ENCODE measurements at places on chromosomes 7 and 10.

DNA sequence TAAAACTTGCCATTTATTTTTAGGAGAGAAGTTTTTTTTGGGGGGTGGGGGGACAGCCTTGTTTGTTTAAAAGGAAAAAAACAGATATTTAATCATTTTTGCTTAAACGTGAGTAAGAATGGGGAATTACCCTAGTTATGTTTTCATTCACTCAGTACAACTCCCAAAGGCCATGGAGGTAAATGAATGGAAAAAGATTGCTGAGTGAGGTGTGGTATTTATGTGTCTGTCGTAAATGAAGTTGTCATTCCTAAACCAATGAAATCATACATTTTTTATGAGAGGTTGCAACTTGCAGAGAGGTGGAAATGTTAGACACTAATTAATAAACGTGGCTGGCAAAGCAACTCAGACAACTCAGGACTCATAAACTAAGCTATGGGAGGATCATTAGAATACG lies 218.1 kb downstream of the CELF2 start:
- DNase-seq = no peak

DNA sequence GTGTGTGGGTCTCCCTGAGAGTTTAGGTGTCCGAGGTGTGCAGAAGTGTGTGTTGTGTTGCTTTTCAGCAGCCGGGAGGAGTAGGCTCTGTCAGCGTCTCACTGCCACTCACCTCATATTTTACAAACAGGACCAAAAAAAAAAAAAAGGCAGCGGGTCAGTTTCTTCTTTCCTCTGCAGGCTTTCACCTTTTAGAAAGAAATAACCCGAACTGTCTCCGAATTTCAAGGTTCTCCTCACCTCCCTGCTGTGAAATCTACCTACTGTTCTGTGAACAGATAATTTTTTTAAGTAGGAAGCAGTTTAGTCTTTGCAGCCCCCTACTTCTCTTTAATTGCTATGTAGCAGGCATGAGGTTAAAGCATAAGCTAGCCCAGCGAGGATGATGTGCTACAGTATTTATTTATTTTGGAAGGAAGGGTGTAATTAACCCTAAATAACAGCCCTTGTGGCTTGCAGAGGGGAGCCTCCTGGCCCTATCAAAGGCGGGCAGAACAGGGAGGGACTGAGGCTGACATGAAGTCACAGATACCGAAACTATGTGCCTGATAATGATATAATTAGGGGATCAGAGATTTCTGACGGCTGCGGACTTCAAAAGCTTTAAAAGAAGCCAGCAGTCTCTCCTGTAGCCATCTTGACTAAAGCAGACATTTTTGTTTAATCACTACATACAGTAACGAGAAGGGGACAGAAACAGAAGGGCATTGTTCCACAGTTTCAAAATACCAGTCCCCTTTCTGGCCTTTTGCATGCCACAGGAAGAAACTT lies 1.6 kb downstream of the BAMBI start:
- DNase-seq = no peak

DNA sequence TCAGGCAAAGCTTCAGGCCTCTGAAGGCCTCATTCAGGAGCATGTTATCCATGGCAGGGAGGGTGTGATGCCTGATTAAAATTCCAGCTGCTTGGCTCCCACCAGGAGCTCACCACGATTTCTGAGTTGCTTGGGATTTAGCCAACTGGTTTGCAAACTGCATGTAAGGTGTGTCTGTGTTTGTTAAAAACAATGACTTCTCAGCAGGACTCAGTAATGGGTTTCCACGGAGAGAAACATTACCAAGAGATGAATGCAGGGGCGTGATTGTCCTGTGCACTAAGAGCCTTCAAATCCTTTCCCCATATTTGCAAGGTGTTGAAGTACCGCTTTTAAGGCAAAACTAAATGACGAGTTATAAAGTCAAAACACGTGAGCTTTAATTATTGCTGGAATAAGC lies 88.8 kb upstream of the BTBD16 start:
- DNase-seq = no peak

DNA sequence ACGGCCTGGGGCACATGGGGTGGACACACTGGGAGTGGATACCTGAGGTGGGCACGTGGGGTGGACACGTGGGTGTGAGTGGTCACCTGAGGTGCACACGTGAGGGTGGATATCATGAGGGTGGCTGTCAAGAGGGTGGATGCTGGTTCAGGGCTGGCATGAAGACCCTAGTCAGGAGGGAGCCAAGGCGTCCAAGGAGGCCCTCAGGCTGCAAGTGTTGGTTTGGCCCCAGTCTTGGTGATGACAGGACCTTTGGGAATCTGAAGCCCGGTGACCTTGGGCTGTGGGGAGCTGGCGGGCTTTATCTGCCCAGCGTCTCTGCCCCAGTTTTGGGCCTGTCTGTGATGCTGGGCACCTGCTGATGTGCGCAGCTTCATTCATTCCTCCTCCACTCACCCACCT lies 24.9 kb upstream of the PFKFB3 start:
- no peak for DNase-seq

GRCh38 chr10:3046981-3047547 lies 20.3 kb upstream of the PFKP start:
- no peak for DNase-seq

DNA sequence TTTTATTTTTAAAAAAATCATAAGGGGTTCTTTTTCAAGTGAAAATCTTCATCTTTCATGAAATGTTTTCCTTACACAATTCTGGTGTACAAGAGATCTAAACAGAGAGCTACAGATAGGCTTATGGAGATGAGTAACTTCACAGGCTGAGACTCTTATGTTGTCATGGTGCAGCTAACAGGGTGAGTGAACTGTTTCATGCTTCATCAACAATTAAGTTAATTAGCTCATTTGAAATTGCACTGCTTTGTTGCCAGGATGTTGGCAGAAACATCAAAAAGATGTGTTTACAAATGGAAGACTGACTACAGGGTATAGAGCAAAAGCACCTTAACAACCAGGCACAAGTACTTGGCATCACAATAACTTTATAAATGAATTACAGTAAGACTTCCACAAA lies 230.8 kb downstream of the FOXP2 start:
- no peak for DNase-seq

- no peak for DNase-seq
Observed at GRCh38 chr10:8873310-8873709, 818.8 kb downstream of the GATA3 start.

- no peak for DNase-seq
Observed at GRCh38 chr7:158561659-158562058, 26.0 kb downstream of the PTPRN2 start.

- DNase-seq = no peak
Observed at GRCh38 chr10:68756246-68756645, 35.2 kb downstream of the CCAR1 start.

DNA sequence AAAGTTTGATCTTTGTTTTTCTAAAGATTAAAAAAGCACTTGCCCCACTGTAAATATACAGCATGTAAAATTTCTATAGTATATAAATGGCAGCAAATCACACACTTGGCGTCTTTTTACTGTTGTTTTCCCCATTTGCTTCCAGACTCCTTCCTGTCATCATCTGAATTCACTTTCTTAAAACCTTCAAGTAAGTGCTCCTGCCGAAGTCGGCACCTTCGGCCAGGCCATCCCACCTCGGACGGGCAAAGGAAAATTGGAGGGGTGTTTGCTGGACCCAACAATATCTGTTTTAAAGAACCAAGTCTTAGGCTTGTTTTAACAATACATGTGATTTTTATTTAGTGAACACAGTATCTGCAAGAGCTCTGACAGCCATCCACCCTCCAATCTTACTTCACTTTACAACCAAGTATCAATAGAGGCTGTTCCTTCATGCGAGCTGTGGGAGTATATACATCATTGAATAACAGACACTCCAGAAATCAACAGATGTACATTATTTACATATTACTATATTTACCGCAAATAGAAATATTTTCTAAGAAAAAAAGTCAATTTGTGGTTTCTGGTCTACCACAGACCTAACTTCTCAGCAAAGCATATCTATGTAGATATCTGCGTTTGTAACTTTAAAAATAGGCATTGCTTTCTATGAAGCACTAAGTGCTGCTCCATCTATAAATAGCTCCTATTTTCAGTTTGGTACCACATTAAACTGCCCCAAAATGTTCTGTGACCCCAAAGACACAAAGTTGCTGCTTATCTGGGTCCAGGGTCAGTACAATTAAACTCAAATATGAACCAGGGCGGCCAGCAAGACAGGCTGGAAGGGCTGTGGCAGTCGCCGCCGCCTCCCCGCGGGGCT lies 110.7 kb downstream of the CYTH3 start:
- no peak for DNase-seq

DNA sequence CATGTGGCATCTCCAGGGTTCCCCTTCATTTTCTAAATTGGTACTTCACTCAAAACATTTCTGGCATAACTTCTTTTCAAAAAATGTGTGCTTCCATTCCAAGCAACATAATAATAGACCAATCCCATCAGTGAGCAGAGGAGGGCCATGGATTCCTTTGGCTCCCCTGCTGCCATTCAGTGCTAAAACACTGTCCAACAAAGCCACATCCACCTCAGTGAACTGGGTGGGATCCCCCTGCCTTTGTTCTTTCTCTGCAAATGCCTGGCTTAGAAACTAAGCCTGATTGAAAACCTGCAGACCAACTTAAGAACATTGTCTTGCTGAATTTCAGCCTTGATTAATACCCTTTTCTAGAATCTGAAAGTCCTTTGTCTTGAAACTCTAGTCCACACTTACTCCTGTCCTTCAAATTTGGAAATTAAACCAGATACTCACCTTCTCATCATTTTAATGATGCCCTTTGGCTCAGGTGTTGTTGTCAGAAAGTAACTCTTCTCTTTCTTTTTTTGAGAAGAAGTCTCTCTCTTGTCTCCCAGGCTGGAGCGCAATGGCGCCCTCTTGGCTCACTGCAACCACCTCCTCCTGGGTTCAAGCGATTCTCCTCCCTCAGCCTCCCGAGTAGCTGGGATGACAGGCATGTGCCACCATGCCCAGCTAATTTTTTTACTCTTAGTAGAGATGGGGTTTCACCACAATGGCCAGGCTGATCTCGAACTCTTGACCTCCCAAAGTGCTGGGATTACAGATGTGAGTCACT lies 132.3 kb downstream of the PLXNA4 start:
- DNase-seq = no peak

DNA sequence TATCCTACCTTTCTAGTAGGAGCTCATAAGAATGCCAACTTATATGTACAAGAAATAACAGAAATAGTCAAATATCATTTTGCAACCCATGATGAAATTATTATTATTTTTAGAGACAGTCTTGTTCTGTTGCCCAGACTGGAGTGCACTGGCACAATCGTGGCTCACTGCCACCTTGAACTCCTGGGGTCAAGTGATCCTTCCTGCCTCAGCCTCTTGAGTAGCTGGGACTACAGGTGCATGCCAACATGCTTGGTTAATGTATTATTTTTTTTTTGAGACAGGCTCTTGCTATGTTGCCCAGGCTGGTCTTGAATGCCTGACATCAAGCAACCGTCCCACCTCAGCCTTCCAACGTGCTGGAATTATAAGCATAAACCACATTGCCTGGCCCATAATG lies 44.8 kb downstream of the TNPO3 start:
- DNase-seq = no peak

- DNase-seq = no peak
Observed at GRCh38 chr10:130037169-130037661, 73.1 kb upstream of the EBF3 start.

- DNase-seq = no peak
Observed at GRCh38 chr7:897771-898376, 21.5 kb downstream of the GET4 start.

GRCh38 chr10:52635651-52636050 lies 136.9 kb downstream of the MBL2 start:
- DNase-seq = no peak

- DNase-seq = no peak
Observed at GRCh38 chr10:59047957-59048618, 128.4 kb upstream of the PHYHIPL start.

- no peak for DNase-seq
Observed at GRCh38 chr10:130997267-130998045, 314.1 kb downstream of the TCERG1L start.

DNA sequence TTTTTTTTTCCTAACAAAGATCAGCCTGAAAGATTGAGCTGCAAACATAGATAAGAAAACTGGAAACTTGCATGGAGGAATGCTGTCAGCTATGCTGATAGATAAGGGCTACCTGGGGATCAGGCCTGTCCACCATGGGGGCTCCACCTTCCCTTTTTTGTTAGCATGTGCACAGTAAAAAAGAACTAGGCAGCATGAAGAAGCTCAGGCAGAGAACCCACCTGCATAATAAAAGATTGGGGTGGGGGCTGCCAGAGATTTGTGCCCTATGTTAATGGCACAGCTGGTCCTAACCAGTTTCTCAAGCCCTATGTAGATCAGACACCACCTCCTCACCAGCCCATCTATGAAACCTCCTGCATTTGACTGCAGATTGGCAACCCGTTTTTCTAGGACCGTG lies 45.4 kb upstream of the CACNB2 start:
- DNase-seq = no peak

- DNase-seq = no peak
Observed at GRCh38 chr10:117967149-117967650, 79.5 kb downstream of the RAB11FIP2 start.

DNA sequence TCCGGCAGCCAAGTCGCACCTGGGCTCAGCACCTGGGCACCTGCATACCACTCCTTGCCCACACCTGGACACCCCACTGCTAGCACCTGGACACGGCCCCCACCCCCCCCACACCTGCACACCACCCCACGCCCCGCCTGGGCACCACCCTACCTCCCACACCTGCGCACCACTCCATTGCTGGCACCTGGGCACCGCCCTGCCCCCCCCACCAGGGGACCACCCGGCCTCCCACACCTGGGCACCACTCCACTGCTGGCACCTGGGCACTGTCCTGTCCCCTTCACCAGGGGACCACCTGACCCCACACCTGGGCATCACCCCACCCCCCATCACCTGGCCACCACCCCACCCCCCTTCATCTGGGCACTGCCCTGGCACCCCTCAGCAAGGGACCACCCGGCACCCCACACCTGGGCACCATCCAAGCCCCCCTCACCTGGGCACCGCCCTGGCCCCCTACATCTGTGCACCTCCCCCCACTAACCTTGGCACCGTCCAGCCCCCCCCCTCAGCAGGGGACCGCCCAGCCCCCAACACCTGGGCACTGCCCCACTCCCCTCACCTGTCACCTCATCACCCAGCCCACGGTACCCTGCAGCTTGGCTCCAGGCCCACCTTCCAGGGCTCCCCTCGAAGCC lies 33.8 kb upstream of the RNF32 start:
- DNase-seq = no peak

DNA sequence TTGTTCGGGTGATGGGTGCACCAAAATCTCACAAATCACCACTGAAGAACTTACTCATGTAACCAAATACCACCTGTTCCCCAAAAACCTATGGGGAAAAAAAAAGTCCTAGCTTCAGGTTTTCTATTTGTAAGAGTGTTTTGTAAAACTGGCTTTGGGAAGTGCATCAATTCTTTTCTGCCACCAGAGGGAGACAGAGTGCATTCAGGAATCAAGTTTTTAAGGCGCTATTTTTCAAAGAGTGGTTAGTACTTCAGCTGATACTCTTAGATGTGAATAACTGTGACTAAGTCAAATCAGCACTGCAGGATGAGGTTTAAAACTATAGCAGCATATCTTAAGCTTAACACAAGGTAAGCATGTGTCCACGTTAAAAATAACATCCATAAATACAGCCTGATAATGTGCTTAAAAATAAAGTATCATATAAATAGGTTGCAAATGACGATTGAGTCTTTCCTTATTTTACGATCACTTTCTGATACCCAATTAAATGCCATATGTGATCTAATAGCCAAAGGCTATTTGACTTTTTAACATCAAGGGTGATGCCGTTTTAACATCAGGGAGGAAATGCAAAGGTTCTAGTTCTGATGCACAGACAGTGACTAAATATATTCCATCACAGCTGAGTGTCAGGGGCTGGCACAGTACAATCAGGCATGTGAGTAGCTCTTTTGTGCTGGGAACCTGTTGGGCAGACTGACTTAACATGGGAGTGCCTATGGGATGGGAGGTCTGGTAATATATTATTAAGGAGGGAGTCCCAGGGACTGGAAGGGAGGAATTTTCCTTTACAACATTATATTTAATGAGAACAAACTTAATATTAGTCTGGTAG lies 10.6 kb upstream of the LYZL2 start:
- DNase-seq = no peak
